ENCODE measurements at places on chromosomes 5 and 9. TPM values are rescaled to one million over a fixed set of nuclear protein-coding genes. Genes with fewer than 3 reads are reported as not detected.

GRCh38 chr9:131096269-131097125 lies at the start of gene AIF1L:
AIF1L (plus strand) TSS chr9:131096531; CDS start chr9:131096630, 99 bp downstream.
- DNase-seq: no peak

NDOR1 gene
- 5.0 TPM for total RNA-seq

GRCh38 chr5:180910735-180911134 lies 11.8 kb downstream of the BTNL8 start:
- no peak for DNase-seq

CDH9 gene
- total RNA-seq: not detected

GRCh38 chr5:6482735-6483134 lies 34.1 kb downstream of the UBE2QL1 start:
- no peak for DNase-seq

All from gastrocnemius medialis (tissue), 4 donors.